Stimulated activated naive CD4-positive, alpha-beta T cell (primary cell): ENCODE measurements at places on chromosomes 6 and 20.

DNA sequence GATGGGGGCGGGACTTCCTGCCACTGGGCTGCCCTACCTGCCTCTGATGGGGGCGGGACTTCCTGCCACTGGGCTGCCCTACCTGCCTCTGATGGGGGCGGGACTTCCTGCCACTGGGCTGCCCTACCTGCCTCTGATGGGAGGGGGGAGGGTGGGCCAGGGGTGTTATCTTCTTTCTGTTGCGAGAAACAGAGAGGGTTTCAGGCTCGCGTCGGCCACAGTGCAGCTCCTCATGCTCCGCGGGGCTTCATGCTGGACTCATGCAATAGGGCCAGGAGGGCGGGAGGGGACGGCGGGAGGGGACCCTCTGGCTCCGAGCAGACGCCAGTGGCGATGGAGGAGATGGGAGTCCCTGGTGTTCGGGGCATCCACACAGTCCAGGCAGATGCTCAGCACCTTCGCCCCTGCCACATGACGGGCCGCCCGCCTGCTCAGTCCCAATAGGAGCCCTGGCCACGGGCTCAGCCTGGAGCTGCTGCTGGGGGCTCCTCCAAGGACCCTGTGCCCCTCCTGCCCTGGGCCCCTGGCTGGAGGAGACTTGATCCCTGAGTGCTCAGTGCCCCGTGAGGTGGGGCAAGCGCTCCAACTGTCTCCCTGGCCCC is 48.8 kb upstream of the CHRNA4 start:
- DNase-seq: no peak

DNA sequence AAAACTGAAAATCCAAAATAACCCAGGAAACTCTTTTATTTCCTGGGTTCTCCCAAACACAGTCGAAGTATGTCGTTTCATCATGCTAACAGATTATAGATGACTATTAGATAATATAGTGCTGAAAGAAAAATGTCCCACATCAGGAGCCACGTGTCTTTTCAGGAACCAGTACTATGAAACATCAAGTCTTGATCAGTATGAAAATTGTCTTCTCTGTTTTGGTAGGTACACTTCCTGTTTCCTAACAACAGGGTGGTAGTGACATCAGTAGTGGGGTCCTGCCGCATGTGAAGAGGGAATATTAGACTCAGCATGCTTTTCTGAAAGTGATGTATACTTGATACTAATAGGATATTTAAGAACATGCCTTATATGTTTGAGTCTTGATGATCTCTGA is 136.7 kb downstream of the HIVEP1 start:
- no peak for DNase-seq

GRCh38 chr6:166752928-166753721 is 126.1 kb upstream of the RPS6KA2 start:
- no peak for DNase-seq

DNA sequence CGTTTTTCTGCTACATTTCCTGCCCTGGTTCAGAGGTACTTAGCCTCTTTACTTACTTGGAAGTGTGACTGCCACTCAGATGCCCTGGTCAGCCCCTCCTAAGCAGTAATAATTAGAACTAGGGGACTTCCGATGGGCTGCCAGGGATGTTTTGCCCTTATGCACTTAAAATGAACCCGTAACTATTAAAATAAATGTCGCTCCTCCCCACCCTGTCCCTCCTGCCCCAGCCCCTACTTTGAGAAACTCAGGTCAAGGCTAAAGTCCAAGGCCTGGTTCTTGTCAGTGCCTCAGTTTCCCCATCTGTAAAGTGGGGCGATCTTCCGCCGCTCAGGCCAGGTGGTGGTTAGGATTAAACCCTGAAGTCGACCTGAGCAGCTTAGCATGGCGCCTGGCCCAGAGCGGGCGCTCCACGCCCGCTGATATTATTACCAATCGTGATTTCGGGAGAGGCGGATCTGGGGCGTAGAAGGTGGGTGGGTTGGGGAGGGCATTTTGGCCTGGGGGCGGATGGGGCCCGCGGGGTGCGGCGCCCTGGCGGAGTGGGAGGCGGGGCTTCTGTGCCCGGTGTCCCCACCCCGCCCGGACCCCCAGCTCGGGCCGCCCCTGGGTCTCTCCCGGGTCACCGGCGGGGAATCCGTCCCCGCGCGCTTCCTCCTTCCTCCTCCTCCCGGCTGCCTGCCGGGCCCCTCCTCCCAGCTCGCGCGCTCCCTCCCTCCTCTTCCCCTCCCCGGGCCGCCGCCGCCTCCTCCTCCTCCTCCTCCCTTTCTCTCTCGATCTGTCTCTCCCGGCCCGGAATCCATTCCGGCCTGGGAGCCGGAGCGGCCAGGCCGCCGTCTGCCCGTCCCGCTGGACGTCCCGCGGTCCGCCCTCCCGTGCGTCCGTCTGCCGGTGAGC is at the start of gene SRC:
Gene SRC, plus strand, starts transcription at position 802 of the 897 bp plus-strand sequence. CDS start 38,014 bp downstream, outside the sequence.
- no peak for DNase-seq

DNA sequence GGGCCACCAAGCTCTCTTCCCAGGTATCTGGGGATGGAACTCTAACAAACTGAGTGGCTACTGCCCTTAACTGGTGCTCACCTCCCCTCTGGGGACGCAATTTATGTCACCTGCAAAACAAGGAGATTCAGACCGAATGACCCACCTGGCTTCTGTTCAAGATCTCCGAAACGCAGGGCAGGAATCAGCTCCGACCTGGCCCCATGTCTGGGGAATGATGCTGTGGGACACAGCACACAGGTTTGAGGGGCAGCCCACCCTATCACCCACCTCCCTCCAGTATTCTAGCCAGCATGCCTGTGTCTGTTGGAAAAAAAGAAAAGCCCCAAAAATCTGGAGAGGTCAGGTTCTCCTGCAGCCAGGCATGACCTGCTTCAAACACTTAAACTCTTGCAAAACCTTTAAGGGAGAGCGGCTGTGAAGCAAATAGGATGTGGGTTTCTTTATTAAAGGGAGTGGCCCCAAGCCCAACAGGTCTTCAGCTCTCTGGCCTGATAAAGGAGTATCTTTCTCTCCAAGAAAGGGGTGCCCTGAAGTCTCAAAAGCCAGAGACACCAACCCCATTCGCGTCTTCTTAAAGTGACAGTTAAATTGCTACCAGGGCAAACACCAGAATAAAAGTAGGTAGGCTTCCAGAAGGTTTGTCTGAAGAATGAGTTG is 6.4 kb downstream of the PREX1 start:
- DNase-seq: no peak

DNA sequence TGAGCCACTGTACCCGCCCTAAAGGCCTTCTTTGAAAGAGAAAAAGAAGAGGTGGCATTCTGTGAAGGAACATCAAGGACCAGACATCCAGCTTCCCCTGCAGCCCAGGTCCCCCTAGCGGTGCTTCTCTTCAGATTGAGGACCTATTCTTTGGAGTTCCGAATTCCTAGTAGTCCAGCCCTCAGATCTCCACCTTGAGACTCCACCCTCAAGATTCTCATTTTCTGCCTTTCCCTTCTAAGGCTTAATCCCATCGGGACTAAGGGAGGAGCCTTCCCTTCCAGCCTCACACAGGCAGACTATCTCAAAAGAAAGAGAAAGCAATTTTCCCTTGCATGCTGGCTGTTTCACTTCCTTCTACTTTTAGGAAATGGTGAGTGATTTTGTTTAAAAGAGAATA is 32.5 kb downstream of the MUC22 start:
- peak; percentile 22 for DNase-seq

- DNase-seq: no peak
These were observed 61.6 kb upstream of the EDN1 start for GRCh38 chr6:12228447-12229146.

DNA sequence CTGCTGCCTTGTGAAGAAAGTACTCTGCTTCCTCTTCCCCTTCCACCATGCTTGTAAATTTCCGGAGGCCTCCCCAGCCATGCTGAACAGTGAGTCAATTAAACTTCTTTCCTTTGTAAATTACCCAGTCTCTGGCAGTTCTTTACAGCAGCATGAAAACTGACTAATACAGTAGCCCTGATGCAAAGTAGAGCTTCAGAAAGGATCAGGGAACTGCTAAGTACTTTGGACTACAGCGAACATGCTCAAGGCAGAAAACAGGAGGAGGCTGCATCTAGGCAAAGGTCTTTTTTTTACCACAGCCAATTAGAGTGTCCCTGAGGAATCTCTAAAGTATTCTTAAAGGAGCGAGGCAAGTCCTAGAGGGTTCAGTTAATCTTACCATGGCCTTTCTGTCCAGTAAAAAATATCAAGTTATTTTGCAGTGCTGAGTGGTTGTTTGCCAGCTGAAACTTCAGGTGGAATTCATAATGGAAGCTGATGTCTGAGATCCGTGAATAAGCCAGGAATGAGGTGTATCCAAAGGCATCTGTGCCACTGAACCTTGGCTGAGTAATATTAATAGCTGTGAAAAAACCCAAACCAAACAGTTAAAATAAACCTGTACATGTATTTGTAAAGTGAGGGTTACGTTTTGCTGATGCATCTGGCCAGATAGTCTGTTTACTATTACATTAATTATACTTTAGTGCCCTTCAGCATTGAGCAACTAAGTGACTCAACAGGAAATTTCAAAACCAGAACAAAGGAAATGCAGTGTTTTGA is 170.4 kb downstream of the PHF3 start:
- DNase-seq: no peak

DNA sequence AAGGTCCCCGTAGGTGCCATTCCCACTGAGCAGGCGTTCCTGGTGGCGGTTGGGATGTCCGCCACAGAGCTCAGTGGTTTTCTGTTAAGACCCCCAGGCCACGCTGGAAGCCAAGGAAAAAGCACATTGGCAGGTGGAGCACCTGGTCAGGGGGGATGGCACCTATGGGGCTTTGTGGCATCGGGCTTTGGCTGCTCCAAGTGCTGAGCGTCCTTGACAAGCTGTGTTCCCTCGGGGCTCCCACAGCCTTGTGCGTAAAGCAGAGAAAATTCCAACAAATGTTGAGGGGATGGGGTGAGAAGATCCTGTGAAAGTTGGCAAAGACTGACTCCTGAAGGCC is 135.4 kb downstream of the JPH2 start:
- no peak for DNase-seq

- DNase-seq: no peak
These were observed 1033.5 kb downstream of the HACE1 start for GRCh38 chr6:103826209-103826608.

GRCh38 chr6:20028562-20028961 is 183.7 kb downstream of the MBOAT1 start:
- no peak for DNase-seq

- DNase-seq: peak; percentile 10
These were observed 121.5 kb upstream of the NEDD9 start for GRCh38 chr6:11353921-11354389.

DNA sequence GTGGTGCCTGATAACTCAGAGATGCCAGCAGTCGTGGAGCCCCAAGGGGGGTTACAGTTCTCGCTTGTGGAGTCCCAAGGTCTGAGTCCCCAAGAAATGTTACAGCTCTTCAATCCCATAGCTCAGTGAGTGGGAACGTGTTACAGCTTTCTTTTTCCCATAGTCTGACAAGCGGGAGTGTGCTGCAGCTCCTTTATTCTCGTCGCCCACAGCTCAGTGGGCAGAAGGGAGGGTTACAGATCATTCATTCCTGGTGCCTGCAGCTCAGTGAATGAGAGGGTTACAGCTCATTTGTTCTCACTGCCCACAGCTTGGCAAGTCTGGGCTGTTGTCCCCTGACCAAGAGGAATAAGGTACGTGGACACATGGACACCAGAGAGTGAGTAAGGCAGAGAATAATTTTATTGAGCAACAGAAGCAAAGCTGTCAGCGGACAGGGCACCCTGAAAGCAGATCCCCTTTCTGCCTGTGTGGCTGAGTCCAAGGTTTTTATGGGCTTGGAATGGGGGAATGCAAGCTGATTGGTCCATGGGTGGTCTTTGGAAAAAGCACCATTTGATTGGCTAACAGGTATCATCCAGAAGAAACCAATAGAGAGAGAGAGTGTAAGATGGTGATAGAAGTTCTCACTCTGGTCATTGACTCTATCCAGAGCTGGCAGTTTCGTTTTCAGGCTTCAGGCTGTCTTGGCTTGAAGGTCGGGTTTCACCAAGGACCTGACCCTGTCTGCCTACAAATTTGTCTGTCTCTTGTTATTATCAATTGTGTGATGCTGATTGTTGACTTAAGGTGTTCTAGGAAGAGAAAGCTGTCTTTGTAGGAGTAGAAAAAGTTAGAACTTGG is 16.4 kb downstream of the RNF217 start:
- no peak for DNase-seq

- no peak for DNase-seq
These were observed 132.3 kb upstream of the SULF2 start for GRCh38 chr20:47917549-47918070.

DNA sequence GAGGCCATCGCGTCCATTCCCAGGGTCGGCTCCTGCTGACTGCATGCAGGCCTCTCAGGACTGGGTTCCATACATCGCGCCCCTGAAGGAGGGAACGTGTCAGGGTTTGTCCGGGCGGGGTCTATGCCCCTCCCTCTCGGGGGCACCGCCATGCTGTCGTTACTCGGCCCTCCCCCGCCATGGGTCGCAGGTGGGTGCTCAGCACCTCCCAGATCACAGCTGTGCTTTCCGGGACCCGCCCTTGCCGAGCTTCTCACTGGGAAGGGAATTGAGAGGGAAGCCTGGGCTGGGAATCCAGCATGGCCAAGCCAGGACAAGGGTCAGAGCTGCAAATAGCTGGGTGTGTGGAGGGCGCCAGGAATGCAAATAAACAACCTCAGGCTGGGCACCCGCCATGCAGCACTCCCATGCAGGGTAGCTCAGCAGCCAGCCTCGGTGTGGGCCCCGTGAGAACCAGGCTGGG is at the start of gene FRMD1:
Gene FRMD1, minus strand, starts transcription at position 270 of the 463 bp plus-strand sequence. Its CDS starts 118 bp downstream, at position 152.
- no peak for DNase-seq

DNA sequence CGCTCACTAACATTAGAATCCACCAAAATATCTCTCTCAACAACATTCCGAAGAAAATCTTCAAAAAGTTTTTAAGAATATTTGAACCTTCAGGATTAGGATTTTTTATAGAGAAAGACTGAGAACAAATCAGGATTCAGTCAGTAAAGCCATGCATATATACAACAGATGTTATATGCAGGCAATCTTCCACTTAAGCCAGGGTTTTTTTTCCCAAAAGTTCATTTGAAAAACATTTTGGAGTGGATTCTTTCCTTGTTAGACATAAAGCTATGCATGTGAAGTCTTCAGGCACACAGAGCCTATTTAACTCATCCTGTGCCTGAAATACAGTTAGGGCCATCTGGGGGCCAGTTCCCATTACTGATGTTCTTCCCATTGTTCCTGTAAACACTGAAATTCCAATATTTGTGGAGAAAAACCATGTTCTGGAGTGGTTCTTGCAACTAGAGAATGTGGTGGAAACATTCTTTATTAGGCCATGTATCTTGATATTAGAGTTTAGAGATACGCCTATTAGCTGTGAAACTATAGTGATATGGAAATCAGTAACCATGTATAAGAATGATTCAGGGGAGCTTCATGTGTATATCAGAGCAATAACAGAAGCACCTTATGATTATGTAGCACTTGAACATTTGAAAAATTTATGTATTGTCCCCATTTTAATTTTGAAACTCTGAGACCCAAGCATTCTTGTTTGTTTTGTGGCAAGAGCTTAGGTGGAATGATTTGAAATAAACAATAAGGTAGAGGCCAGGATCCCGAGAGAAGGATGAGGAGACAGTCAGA is 61.7 kb downstream of the PLEKHG1 start:
- DNase-seq: no peak

GRCh38 chr6:133699741-133700385 is 189.1 kb upstream of the TCF21 start:
- no peak for DNase-seq

GRCh38 chr6:142355520-142356174 is 53.8 kb downstream of the ADGRG6 start:
- DNase-seq: no peak

- DNase-seq: no peak
These were observed 690.2 kb upstream of the NRSN1 start for GRCh38 chr6:23435798-23436197.
